Head of caudate nucleus (tissue), 42 donors: ENCODE measurements at places on chromosomes 12 and 14.

- no peak for DNase-seq
These were observed 35.3 kb upstream of the PPP1R13B start for GRCh38 chr14:103882503-103883262.

DNA sequence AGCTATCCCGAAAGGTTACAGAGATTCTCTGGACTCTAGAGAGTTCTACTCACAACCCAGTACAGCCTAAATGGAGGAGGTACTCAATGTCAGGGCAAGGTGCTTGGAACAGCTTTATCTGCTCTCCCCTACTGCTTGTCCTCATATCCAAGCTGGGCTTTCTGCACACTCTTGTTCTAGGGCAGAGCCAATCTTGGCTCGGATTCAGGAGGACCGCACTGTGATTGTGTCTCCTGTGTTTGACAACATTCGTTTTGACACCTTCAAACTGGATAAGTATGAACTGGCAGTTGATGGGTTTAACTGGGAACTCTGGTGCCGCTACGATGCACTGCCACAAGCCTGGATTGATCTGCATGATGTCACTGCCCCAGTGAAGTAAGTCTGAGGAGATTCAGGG, 25.0 kb downstream of the GALNT8 start:
- DNase-seq = no peak

DNA sequence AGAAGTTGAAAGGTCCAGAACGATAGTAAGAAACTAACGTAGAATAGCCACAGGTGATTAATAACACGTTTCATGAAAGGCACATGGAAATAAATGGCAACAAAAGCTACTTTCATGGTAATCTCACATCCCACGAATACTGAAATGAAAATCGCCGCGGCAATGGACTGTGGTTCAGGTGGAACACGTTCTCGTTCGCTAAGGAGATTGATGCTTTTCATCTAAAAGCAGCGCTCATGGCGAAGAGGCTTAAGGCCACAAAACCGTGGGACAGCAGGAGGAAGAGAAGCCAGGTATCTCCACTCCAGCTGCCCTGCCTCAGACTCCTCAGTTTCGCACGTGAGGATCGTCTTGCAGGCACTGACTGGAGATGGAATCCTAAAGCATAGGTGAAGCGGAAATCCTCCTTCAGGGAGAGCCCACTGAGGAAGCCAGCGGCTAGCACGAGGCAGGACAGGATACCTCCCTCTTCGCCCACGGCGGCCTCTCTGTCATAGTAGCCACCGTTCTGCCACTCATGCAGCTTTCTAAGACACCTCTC, 696 bp upstream of the GPHN start:
- DNase-seq = no peak

GRCh38 chr12:82937151-82937550, 250.4 kb downstream of the TMTC2 start:
- DNase-seq = no peak

DNA sequence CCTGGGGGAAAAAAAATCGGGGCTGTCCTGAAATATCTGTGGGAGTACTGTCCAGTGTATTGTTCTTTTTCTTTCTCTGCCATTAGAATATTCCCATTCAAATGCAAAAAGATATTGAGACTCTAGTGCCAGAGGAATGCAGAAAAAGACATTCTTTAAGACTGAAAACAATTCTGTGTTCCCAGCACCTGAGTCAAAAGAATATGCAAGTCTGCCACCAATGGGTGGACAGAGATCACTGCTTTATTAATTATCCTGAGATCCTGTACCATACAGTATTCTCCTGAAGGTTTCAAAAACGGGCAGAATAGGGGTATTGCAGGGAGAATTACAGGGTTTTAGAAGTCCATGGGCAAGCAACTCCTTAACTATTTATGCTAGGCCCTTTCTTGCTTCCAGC, 361.8 kb downstream of the C12orf50 start:
- no peak for DNase-seq
